ENCODE measurements at places on chromosomes 4 and X.
A peak's percentile ranks its signal among the peaks of the same experiment; 100 is the strongest.

DNA sequence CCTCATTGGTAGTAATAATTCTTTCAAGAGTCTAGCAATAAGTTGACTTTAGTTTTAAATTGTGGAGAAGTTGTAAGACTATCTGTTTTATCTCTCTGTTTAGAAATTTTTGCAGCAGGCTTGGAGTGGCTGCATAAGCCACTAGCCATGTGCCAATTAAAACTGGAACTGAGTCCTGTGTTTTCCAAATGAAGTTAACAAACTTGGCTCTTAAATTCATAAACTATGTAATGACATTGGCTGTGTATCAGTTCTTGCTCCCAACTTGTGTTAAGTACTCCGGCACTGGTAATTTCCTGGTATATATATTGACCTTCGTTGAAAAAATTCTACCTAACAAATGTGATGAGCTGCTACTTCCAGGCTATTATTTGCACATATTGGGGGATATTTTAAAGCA, 420.4 kb downstream of the GBA3 start:
- DNase-seq, result no peak

DNA sequence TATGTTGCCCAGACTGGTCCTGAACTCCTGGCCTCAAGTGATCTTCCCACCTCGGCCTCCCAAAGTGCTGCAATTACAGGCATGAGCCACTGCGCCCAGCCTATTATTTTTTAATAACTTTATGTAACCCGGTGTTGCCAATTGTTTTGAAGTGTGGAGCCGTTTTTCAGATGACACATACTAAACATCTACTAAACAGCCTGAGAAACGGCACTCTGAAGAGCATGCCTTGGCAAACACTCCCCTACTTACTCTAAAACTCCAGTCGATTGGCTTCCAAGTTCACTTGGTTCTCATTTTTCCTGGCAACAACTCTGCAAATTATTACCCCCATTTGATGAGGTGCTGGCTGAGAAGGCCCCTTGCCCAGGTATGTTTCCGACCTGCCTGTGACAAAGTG, 131.1 kb downstream of the GPR143 start:
- no peak for DNase-seq

- peak; percentile 69 for DNase-seq
These were observed 71.4 kb downstream of the TSC22D3 start for GRCh38 chrX:107704181-107704580.

DNA sequence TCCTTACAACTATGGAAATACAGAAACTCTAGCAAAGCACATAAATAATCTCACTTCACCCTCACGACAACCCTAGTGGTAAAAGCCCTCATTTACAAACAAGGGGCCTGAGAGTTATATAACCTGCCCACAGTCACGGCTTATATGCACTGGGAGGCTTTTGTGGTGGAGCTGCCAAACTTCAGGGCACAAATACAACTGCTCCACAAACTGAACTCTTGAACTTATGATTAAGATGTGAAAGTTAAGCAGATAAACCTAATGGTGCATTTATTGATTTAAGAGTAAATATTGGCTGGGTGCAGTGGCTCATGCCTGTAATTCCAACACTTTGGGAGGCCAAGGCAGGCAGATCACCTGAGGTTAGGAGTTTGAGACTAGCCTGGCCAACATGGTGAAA, 19.0 kb downstream of the SLC2A9 start:
- DNase-seq, result no peak

GRCh38 chr4:126268106-126268505, 953.4 kb downstream of the FAT4 start:
- DNase-seq, result no peak

- DNase-seq, result no peak
These were observed 2.0 kb downstream of the NCAPG start for GRCh38 chr4:17812801-17813200.

- DNase-seq, result no peak
These were observed 132.1 kb upstream of the GK2 start for GRCh38 chr4:79540143-79540542.

DNA sequence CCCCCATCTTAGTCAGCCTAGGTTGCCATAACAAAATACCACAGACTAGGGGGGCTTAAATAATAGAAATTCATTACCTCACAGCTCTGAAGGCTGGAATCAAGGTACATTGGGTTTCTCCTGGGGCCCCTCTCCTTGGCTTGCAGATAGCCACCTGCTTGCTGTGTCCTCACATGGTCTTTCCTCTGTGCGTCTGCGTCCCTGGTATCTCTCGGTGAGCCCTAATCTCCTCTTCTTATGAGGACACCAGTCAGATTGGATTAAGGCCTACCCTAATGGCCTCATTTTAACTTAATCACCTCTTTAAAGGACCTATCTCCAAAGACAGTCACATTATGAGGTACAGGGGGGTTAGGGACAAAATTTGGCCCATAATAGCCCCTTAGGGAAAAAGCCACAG, 98.0 kb downstream of the SH3KBP1 start:
- no peak for DNase-seq

DNA sequence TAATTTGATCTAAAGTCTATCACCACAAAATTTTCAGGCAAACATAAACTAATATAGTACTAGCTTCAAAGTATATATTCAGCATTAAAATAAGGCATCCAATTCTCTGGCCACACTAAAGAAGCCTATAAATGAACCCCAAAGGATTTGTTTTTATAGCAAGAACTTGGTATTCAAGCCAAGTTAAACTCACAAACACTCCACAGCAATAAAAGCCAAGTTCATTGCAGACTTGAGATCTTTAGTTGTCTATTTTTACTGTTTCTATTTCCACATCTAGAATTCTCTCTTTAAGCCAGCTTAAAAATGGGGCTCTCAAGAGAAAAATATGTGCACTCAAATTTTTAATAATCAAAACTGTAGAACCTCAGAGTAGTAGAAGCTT, 51.1 kb downstream of the WDFY3 start:
- no peak for DNase-seq

DNA sequence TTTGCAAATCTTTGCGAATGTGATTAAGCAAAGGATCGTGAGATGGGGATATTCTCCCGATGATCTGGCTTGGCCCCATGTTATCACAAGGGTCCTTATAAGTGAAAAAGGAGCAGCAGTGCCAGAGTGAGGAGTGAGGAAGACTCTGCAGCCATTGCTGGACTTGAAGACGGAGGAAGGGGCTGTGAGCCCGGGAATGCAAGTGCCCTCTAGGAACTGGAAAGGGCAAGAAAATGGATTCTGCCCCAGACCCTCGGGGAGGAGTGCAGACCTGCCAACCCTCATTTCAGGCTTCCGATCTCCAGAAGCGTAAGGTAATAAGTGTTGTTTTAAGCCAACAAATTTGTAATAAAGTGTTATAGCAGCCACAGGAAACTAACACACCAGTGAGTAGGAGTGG, 76.3 kb downstream of the EVC start:
- no peak for DNase-seq

DNA sequence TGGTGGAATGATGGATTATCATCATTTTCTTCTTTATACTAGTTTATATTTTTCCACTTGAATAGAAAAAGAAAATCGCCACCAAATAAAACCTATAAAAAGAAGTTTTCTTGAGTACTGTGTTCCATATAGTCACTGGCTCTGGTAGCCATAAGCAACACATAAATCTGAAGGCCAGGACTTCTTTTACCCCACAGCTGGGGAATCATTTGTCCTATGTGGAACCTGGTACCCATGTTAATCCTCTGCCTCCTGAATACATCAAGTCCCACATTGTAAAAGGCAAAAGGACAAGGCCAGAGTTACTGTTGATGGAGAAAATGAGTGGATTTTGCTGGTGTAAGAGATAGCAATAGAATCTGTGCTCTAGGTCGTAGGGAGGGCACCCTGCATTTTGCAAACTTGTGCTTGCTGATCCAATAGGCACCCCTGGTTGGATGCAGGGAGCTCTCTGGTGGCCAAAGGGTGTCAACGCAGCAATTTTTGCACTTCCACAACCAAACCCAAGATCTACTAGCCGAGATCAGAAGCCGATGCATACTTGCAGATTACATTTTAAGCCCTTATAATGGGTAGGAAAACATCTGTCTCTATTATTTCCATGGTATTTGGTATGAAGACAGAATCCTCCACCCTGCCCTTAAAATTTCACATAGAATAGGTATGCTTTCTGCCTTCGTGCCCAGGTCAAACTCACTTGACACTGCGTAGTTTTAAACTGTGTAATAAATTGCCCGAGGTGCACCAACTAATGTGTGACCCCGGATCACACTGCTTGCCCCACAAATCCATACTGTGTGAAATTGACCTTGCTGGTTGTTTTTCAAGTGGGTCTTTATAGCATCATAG, 146.2 kb upstream of the SCML1 start:
- peak; percentile 49 for DNase-seq

DNA sequence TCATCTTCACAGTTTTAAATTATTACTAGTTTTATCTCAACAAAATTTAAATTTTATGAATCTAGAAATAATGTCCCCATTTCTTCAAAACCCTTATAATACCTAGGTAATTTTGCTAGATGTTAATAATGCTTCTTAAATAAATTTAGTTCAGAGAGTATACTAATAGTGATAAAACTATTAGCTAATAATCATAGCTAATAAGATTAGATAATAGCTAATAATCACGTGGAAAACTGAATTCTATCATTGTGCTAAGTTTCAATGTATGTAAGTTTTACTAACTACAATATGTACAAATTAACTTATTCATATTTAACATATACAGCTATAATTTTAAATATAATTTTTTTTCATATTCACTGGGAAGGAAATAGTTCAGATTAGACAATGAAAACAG, 10.2 kb downstream of the ANKRD17 start:
- no peak for DNase-seq

DNA sequence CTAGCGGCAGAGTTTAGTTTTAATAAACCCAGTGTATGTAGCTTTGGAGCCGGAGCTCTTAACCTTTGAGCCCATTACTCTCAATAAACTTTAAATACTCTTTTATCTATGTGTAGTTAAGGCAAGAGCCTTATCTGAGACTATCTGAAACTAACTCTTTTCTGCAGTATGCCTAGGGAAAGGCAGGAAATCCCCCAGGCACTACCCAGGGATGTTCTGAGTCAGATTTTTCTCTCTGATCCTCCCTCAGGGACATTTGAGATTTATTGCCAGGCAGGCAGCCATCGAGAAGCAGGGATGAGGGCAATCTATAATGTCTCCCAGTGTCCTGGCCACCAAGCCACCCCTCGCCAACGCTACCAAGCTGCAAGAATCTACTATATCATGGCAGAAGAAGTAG, 39.1 kb downstream of the HEPH start:
- DNase-seq, result no peak

GRCh38 chr4:146098397-146098796, 77.1 kb upstream of the LSM6 start:
- no peak for DNase-seq

DNA sequence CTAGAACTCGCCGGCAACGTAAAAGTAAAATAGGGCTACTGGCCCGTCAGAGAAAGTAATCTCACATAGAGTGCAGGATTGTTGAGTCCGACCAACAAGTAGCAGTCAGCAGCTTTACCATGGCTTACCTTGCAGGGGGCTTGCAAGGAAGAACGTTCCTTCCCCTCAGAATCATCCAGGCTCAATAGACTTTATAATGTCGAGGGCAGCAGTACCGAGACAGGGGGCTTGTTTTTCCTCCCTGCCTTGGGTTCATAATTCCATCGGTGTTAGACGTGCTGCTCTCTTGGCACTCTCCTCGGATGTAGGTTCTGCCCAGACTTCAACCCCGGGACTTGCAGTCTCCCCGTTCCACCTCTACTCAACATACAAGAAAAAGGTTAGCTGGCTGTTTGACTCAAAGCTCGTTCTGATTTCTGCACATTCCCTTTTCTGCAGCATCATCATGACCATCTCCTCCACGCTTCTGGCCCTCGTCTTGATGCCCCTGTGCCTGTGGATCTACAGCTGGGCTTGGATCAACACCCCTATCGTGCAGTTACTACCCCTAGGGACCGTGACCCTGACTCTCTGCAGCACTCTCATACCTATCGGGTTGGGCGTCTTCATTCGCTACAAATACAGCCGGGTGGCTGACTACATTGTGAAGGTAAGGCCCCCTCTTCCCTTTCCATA, 1.5 kb downstream of the SLC10A4 start:
- no peak for DNase-seq

GRCh38 chr4:43709443-43709842, 739.2 kb downstream of the KCTD8 start:
- no peak for DNase-seq

- DNase-seq, result no peak
These were observed 114.1 kb downstream of the GLUD2 start for GRCh38 chrX:121161501-121161933.

- no peak for DNase-seq
These were observed 475.5 kb upstream of the ADGRL3 start for GRCh38 chr4:60724623-60725022.

GRCh38 chr4:53706422-53707032, 115.2 kb upstream of the LNX1 start:
- DNase-seq, result peak; percentile 36

DNA sequence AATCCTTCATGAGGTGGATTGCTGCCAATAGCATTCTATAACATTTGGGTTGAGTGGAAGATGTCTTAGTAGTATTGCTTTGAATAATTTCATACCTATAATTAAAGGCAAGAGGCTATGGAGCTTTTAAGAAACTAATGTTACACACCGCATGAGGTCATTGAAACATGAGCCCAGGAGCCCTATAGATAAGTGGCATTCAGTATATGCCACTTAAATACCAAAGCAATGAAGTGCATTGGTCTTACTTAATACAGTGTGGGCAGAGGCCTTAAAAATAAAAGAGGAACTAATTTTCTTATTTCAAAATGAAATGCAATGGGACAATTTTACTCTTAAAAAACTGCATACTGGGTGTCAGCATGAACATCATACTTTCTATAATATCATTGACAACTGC, 47.5 kb downstream of the SPATA18 start:
- no peak for DNase-seq

GRCh38 chrX:155148724-155149537, 67.3 kb upstream of the VBP1 start:
- DNase-seq, result no peak

DNA sequence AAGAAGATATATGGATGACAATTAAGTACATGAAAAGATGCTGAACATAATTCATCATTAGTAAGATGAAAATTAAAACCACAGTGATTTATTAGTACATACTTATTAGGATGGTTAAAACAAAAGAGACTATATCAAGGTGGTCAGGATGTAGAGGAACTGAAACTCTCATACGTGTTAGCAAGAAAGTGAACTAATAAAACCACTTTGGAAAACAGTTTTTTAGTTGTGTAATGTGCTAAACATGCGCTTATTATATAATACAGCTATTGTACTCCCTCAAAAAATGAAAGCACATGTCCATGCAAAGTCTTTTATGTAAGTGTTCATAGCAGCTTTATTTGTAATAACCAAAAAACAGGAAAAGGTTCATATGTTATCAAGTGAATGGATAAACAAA, 89.9 kb upstream of the KCTD8 start:
- DNase-seq, result no peak

DNA sequence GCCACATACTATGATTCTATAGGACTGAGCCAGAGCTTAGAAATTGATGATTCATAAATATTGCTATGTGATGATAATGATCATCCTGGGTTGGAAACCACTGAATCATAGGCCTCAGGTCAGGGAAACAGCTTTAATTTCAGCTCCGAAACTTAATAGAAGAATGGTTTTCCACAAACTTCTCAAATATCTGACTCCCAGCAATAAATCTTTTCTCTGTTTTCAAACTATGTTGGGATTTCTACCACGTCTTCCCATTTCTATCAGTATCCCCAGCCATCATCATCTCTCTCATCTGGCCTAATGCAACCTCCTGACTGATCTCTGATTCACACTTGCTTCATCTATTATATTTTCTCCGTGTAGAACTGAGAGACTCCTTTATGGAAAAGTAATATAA, 521.8 kb upstream of the AGA start:
- DNase-seq, result no peak

GRCh38 chr4:111807576-111807975, 337.7 kb upstream of the FAM241A start:
- DNase-seq, result no peak

Measured in kidney glomerular epithelial cell (primary cell).